Dorsolateral prefrontal cortex (tissue), 122 donors: ENCODE measurements at places on chromosomes 12 and 14.

GRCh38 chr14:69318901-69319475 is 59.0 kb downstream of the GALNT16 start:
- DNase-seq = peak; percentile 17

DNA sequence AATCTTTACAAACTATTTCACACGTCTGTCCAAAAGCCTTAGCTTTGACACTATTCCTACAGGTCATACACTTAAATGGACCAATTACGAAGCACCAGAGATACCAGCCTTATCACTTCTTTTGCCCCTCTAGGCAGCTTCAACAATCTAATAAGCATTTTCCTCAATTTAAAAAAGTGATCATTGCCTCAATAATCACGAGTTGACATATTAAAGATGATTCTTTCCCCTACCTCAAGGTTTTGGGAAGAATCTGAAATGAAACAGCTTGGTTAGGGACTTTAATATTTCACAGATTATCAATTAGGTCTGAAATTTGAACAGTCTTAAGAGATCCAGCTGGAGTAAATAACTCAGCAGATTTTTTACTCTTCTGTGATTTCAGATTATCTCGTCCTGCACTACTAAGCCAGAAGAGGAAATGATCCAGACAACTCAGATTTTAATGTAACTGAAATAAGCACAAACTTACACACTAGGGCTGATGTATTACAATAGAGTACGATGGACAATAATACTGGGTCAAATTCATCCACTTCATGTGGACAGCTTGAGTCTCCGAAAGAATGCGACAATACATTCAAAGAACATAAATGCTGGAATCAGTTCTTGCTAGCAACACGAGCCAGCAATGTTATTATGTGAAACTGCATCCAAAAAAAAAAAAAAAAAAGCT is 15.9 kb downstream of the UBE2N start:
- DNase-seq = no peak

DNA sequence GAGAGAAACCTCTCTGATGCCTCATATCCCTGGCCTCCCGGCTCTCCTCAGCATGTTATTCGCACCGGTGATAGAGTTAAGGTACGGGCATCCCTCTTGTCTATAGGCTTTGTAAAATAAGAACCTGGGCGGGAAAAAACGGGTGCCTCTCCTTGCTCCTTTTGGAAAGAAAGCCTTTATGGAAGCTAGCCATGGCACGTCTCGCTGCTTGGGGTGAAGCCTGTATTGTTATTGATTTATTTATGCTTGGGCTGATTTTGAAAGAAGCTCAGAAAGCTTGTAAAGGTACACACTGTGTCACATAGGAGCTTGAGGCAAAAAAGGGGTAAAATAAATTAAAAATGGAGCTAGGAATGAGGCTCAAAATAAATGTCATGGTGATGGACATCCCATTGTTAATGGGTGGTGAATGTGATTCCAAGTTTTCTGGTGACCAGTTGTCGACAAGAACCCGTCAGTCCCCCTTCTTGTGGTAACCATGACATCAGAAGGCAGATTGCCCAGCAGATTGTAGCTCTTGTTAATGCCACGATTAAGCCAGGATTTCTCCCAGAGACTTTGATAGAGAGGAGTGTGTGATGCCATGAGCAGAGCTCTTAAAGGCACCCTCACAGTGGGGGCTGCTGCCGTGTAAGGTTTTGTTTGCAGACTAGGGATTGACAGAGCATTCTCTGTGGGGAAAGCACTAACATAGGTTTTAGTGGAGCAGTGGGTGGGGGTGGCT is 50.4 kb upstream of the ASPG start:
- DNase-seq = no peak

DNA sequence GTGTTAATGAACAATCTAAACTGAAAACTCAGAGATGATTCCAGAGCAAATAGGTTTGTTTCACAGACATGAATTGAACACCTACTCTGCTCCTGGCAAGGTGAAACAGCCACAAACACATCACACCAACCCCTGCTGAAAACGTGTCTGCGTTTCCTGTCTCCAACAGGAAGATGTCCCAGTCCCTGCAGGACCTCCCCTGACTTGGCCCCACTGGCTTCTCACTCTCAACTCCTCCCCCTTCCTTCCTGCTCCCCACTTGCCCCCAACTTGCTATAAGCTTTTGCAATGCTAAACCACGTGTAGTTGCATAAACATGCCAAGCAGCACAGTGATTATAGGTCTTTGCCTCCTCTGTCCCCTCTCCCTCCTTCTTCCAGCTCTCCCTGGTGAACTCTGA is 567.6 kb downstream of the BCL11B start:
- no peak for DNase-seq

- no peak for DNase-seq
Measured at GRCh38 chr12:110737532-110737931, 5.2 kb downstream of the PPP1CC start.

- DNase-seq = no peak
Measured at GRCh38 chr12:104566244-104566993, 109.7 kb downstream of the CHST11 start.

DNA sequence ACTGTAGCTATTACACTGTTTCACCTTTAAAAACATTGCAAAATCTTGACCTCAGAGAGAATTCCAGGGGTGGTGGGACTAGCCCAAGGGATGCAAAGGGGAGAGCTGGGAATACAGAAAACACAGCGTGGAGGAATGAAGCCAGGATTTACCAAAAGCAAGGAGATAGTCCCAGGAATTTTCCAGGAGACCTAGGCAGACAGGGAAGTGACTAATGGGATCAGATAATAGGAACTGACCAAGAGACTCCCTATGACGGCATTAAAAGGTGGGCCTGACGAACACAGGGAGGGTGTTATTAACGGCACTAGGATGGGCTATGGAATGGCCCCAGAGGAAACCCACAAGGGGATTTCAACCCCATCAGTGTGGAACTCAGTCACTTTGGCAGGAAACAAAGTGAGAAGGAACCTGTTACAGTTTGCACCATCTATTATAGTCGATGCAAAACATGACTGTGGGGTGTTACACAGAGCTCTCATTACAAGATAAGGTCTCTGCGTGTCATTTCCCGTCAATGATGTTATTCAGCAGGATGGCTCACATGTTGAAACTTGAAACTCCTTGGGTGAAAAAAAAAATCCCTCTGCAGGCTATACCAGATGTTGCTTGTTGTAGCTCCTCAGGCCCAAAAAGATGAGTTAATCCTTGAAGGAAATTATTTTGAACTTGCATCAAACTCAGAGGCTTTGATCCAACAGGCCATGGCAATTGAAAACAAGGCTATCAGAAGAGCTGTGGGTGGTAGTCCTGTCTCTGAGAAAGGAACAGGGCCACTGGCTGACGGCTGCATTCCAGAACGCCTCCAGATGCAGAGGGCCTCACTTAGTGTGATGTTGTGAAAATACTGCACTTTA is 58.7 kb downstream of the DRAM1 start:
- DNase-seq = no peak

- no peak for DNase-seq
Measured at GRCh38 chr14:58944343-58944967, 244.0 kb upstream of the DAAM1 start.

DNA sequence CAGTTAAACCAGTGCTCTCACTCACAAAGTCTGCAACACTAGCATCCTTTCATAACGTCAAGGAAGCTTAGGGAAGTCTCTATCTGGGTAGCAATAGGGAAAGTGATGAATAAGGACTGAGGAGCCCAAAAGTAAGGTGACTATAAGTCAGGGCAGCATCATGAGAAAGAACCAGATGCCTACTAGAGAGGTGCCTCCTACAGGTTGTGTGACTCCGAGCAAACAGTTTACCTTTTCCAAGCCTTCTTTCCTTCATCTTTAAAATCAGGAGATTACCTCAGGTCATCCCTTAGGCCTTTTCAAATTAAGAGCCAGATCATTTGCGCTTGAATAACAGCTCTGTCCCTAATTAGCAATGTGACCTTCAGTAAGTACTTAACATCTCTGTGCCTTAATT is 40.2 kb downstream of the RTN1 start:
- DNase-seq = no peak

- peak; percentile 80 for DNase-seq
Measured at GRCh38 chr12:77324763-77325468, 259.5 kb upstream of the E2F7 start.

DNA sequence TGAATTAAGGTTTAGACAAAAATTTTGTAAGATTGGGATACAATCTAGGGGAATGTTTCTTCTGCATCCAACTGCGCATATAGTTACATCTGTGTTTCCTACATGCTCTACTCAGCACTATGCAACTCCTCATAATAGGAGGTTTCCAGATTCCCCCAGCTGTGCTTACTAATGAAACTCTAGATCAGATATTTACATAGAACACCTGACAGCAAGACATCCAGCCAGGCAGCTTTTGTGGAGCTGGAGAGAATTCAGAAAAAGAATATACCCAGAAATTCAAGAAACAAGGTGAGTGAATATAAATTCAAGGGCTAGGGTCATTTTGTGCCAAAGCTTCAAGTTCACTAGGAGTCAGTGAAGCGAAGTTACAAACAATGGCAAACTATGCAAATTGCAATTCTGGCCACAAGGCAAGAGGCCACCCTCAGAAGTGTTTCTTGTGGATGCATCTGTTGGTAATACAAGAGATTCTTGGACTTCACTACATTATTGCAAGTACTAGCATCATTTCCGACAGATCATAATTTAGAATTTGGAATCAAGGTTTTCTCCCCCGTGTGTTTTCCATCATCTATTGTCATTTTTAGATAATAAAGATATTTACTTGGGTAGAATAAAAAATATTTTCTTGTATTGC is 341.2 kb upstream of the NAV3 start:
- DNase-seq = no peak

- DNase-seq = no peak
Measured at GRCh38 chr12:10082117-10082874, 16.5 kb downstream of the CLEC1A start.

DNA sequence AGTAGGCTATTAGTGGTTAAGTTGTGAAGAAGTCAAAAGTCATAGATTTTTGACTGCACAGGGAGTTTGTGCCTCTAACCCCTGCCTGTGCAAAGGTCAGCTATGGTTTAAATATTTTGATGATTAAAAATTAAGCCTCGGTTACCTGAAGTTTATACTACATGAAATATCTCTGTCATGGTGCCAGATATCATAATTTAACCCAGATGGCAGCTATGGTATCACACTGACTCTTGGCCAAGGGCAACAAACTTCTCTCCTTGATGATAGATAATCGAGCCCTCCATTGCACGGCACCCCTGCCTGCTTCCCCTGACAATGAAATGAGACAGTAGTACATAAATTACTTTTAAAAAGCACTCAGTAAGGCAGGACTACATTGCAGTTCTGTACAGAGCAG is 80.8 kb downstream of the SLC35F4 start:
- no peak for DNase-seq

- no peak for DNase-seq
Measured at GRCh38 chr14:91866511-91867295, 633 bp downstream of the TC2N start.

GRCh38 chr14:52871606-52872005 is 79.2 kb downstream of the FERMT2 start:
- DNase-seq = no peak

DNA sequence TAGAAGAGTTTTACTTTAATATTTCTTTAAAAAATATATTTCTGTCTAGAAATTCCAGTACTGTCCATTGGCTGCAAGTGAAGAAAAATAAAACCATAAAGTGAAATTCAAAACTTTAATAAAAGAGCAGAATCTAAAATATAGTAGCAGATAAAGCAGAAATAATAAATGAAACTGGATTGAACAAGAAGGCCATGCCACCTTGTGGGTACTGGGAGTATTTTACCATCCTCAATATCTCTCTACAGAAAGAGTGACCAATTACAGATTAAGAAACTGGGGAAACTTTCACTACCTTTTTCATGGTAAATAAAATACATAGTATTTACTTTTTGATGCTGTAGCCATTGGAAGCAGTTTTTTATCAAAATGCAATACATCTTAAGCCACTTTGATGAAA is 220.5 kb downstream of the BCAT1 start:
- no peak for DNase-seq

- DNase-seq = no peak
Measured at GRCh38 chr12:118574288-118574687, 197.9 kb downstream of the SUDS3 start.

DNA sequence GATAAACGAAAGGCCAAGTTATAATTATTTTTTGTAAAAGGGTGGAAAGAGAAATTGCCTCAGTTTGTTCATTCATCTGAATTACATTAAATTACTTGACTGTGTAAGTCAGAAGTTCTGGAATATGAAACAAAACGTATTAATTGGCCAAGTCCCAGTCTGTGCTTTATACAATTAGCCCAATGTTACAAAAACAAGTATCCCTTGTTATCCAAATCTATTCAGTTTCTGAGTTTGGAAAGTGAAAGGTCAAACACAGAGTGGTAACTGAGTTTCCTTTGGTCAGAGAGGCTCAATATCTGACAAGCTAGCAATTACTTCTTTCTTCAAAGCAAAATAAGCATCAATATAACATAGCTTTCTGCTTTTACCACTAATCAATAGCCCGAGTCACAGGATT is 62.6 kb downstream of the SPPL3 start:
- no peak for DNase-seq

DNA sequence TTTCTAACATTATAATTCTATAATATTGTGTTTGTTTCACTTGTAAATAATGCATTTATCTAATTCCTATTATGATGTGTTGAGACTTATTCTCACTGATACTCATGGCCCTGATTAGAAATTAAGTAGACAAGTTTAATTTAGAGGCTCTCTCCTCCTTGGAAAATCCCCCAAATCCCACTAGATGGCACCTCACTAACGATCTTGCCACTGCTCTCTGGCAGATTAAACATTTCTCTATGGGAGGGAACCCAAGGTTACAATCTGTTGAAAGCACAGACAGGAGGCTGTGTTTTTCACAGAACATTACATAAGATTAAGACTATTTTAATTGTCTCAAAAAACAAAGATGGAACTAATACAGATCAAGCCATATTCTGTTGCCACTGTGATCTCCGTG is 318.7 kb downstream of the LRFN5 start:
- DNase-seq = no peak

GRCh38 chr12:8655421-8655820 is 7.2 kb downstream of the MFAP5 start:
- DNase-seq = no peak

- no peak for DNase-seq
Measured at GRCh38 chr12:88720231-88720630, 140.0 kb upstream of the KITLG start.

GRCh38 chr12:25319233-25319984 is 68.7 kb upstream of the KRAS start:
- no peak for DNase-seq

DNA sequence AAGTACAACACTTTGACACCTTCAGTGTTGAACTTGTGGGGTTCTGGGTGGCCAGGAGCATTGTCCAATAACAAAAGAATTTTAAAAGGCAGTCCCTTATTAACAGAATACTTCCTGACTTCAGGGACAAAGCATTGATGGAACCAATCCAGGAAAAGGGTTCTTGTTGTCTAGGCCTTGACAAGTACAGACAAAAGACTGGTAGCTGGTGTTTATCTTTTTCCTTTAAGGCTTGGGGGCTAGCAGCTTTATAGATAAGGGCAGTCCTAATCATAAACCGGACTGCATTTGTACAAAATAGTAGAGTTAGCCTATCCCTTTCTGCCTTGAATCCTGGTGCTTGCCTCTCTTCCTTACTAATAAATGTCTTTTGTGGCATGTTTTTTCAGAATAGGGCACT is 27.4 kb downstream of the FAM177A1 start:
- no peak for DNase-seq

- no peak for DNase-seq
Measured at GRCh38 chr14:96508900-96509299, 6.7 kb downstream of the PAPOLA start.
